GF-D8 (cell line): ENCODE measurements at places on chromosomes 7 and 10.
A peak's percentile ranks its signal among the peaks of the same experiment; 100 is the strongest.

DNA sequence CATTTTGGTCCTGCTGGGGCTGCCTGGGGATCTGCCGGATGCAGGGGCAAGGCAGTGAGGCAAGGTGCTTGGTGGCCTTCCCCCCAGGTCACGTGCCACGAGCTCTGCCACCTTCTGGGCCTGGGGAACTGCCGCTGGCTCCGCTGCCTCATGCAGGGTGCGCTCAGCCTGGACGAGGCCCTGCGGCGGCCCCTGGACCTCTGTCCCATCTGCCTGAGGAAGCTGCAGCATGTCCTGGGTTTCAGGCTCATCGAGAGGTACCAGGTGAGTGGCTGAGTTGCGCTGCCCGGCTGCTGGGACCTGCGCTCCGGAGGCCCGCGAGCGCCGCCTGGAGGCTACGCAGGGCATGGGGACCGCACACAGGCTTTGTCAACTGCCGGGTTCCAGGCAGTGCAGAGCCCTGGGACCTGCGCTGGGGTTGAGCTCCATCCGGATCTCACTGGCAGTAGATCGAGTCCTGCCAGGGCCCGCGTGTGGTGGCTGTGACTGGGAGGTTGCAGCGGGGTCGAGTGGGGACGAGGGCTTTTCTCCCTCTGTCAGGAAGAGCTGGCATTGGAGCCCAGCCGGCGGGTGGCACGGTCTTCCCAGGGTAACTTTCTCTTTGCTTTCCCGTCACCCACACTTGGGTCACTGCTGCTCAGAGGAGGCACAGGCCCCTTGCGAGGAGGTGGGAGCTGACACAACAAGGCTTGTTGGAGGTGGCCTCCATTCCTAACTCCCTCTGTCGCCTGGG lies 21.7 kb downstream of the AMZ1 start:
- DNase-seq = peak; percentile 11

GRCh38 chr7:2864999-2865670 lies 21.0 kb upstream of the GNA12 start:
- no peak for DNase-seq

DNA sequence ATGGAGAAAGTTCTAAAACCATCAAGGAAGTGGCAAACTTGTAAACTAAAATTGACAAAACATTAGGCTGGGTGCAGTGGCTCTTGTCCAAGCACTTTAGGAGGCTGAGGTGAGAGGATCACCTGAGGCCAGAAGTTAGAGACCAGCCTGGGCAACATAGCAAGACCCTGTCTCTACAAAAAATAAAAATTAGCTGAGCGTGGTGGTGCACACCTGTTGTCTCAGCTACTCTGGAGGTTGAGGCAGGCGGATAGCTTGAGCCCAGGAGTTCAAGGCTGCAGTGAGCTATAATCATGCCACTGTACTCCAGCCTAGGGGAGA lies 29.4 kb upstream of the HNRNPH3 start:
- no peak for DNase-seq

GRCh38 chr10:102451105-102451969 lies at the start of gene C10orf95:
Gene C10orf95, minus strand, starts transcription at chr10:102451543. Its CDS starts 450 bp downstream, at chr10:102451093.
- no peak for DNase-seq

DNA sequence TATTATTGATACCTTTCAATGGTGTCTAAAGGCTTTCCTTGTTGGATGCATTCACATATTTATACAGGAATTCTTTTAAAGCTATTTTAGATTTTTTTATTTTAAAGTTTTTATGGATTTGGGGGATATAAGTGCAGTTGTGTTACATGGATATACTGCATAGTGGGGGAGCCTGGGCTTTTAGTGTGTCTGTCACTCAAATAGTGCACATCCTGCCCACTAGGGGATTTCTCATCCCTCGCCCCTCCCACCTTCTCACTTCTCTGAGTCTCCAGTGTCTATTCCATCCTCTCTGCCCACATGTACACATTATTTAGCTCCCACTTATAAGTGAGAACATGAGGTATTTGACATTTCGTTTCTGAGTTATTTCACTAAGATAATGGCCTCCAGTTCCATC lies 154.0 kb upstream of the MKI67 start:
- no peak for DNase-seq

GRCh38 chr10:114389426-114389825 lies 14.9 kb downstream of the AFAP1L2 start:
- DNase-seq = no peak

DNA sequence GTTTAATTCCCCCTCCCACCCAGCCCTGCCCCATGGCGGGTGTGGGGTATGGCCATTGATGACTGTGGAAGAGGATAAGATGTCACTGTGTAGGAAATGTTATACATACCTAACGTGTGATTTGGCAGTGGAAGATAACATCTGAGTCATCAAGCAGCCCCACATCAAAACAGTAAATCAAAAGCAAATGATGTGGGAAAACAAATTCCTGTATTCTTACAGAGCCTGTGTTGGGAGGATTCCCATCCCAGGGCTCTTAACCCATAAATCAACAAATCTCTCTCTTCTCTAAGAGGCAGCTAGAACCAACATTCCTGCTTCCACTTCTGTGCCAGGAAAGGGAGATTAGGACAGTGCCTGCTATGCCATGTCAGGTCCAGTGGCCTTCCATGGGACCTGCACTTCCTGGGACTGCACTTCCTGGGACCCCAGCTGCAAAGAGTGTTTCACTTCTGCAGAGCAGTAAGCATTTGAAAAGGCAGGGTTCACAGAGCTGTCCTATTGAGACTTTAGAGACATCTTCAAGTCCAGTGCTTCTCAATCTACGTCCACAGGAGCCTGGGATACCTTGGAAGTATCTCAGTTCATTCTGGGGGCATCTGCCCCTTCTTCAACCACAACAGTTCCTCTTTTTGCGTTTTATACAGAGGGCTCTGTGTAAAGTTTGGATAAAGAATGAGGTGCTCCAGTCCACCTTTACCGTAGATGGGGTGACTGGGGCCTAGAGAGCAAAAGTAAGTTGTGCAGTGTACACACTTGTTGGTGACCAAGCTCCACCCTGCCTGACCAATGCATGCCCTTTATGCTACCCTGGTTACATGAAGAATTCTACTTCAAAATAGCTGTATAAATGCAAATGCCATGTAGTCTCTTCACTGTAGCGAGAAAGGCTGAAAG lies 45.7 kb downstream of the ATXN7L1 start:
- no peak for DNase-seq

- no peak for DNase-seq
Observed at GRCh38 chr7:36964297-36964696, 240.0 kb upstream of the AOAH start.

- no peak for DNase-seq
Observed at GRCh38 chr10:118873738-118874105, 119.0 kb upstream of the CACUL1 start.

- DNase-seq = no peak
Observed at GRCh38 chr7:138243430-138243829, 167.2 kb downstream of the AKR1D1 start.

DNA sequence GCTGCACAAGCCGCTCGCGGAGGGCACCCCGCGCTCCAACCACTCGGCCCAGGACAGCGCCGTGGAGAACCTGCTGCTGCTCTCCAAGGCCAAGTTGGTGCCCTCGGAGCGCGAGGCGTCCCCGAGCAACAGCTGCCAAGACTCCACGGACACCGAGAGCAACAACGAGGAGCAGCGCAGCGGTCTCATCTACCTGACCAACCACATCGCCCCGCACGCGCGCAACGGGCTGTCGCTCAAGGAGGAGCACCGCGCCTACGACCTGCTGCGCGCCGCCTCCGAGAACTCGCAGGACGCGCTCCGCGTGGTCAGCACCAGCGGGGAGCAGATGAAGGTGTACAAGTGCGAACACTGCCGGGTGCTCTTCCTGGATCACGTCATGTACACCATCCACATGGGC lies 50.0 kb downstream of the FIGNL1 start:
- DNase-seq = no peak

DNA sequence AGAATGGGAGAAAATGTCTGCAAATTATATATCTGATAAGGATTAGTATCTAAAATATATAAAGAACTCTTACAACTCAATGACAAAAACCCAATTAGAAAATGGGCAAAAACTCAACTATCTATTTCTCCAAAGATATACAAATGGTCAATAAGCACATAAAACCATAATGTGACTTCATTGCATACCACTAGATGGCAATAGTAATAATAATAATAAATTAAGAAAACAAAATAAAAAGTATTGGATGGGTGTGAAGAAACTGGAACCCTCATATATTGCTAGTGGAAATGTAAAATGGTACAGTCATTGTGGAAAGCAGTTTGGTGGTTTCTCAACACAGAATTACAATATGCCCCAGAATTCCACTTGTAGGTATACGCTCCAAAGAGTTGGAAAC lies 98.8 kb downstream of the VIPR2 start:
- no peak for DNase-seq

- no peak for DNase-seq
Observed at GRCh38 chr10:21334891-21335696, 190.4 kb downstream of the SKIDA1 start.

GRCh38 chr7:2118630-2119190 lies 114.0 kb downstream of the MAD1L1 start:
- DNase-seq = no peak

GRCh38 chr10:93352638-93353383 lies 129.3 kb downstream of the MYOF start:
- peak; percentile 16 for DNase-seq

DNA sequence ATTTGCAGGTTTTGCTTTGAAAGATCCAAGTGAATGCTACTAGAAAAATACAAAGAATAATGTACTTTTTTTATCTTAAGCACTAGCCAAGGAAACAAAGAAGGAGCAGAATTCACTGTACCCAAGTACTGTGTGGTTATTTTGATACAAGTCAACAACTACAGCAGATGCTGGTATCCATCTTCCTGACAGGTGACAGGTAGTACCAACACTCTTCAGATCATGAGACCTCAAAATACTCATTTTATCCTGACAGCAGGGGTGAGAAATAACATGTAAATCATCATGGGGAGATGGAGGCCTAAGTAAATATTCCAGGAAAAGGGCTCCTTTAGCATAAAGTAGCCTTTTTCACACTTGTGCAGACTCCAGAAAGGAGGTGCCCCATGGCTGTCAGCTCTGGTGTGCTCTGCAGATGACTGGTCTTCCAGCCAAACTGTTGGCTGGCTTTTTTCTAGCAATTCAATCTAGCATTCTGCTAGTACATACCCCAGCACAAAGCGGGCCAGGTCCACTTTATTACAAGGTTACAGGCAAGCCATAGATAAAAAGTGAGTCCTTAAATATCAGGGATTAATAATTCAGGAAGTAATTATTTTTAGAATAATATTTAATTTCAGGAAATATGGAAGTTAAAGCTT lies 90.4 kb downstream of the PDE1C start:
- DNase-seq = no peak
